SK-N-MC (cell line): ENCODE measurements at places on chromosomes 6 and 20.

DNA sequence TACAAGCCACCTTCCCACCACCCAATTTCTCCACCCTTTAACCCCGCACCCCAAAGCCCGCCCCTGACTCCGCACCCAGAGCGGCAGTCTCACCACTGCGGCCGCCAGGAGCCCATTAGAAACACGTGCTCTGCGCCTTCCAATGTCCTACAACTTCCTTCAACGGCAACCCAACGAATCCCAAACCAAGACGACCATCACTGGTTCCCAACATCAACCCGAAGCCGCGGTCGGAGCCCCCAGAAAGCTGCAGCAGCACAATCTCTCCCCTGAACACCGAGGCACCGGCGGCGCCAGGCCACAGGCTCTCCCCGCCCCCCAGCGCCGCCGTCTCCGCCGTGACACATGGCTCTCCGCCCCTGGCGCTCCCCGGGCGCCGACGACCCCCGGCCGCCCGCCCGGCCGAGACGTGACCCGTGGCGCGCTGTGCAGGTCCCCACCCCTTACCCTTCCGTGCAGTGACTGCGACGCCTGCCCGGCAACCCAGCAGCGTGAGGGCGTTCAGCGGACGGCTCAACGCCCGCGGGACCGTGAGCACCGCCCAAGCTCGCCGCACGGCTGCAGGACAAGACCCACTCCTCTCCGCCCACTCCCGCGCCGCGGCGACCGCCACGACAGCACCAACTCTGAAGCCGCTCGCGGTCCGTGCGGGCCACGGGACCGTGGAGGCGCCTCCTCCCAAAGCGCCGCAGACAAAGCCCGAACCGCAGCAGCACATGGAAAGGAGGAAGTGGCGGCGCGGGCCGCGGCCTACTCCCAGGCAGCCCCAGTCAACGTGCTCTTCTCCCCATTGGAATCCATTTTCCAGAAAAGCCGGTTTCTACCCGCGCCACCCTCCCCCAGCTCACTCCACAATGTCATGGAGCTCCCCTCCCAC, 551 bp downstream of the SYNCRIP start:
- no peak for DNase-seq

DNA sequence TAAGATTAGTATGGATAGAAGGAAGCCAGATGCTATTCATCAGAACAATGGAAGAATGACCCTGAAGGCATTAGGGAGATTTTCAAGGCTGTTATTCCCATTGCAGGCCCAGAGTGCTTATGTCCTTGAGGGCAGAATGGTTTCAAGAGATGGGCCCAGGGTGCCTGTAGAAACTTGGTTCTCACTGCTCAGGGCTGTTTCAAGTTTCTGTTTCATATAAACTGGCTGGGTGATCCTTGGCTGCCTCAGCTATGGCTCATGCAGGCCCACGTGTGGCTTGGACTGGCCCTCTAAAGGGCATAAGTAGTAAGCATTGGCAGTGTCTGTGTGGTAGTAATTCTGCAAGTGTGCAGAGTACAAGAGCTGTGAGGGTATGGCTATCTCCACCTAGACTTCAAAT, 540.9 kb upstream of the MAN1A1 start:
- no peak for DNase-seq

DNA sequence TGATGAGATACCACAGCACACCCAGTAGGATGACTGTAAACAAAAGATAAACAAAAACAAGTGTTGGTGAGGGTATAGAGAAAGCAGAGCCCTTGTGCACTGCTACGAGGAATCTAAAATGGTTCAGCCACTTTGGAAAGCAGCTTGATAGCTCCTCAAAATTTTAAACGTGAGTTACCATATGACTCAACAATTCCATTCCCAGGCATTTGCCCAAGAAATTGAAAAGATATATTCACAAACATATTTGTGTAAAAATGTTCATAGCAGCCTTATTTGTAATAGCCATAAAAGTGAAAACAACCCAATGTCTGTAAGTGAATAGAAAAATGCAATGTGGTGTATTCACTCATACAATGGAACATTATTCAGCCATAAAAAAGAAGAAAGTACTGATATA, 141.0 kb upstream of the BTBD3 start:
- DNase-seq: no peak

DNA sequence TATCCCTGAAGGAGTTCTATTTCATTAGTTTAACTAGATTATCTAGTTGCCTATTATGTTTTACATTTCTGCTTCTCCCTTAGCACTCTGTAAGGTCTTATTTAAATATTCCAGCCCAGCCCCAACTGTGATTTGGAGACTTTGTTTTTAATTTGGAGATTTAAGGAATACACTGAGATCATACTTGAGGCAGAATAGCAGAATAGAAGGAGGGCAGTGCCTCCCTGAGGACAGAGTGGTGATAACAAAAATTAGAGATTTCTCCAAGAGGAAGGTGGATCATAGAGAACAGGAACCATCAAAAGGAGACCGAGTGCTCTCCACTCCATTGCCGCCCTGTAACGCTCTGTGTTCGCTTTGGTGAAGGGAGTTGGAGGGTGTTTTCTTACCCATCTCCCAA, 14.8 kb upstream of the CD164 start:
- no peak for DNase-seq

- DNase-seq: no peak
Measured at GRCh38 chr6:161128680-161129196, 137.2 kb downstream of the MAP3K4 start.

DNA sequence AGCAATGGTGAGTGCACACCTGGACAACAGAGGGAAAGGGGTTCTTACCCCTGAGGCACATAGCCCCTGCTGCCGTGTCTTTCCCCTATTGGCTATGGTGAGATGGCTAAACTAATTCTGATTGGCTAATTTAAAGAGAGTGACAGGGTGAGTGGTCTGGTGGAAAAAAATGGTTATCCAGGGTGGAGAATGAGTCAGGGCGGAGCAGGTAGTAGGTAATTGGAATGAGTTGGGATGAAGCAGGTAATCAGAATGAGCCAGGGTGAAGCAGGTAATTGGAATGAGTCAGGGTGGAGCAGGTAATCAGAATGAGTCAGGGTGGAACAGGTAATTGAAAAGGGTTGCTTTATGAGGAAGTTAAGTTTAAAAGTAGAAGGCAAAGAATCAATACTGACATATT, 200.3 kb downstream of the EYA4 start:
- no peak for DNase-seq

DNA sequence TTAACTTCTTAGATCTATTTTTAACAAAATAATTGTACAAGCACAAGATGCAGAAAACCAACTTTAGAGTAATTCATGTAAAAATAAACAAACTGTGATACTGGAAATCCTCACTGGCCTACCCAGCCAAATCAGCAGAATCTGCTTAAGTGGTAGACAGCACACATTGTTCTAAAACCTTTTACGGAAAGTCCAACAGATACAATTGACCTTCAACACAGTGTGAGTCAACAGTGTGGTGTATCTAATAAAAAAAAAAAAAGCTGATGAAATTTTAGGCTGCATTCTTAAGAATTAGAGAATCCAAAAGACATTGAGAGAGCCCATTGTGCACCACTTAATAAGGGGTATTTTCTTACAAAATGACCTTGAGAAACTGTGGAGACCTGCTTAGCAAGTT, 174.5 kb downstream of the COL21A1 start:
- no peak for DNase-seq

GRCh38 chr6:217048-217659, 75.1 kb upstream of the DUSP22 start:
- no peak for DNase-seq

GRCh38 chr20:63176034-63176426, 39.9 kb downstream of the YTHDF1 start:
- DNase-seq: no peak

- no peak for DNase-seq
Measured at GRCh38 chr20:7858734-7859250, 81.5 kb downstream of the HAO1 start.

- no peak for DNase-seq
Measured at GRCh38 chr6:129801909-129802308, 59.2 kb downstream of the TMEM244 start.

- DNase-seq: no peak
Measured at GRCh38 chr20:20763650-20764049, 51.2 kb upstream of the RALGAPA2 start.

DNA sequence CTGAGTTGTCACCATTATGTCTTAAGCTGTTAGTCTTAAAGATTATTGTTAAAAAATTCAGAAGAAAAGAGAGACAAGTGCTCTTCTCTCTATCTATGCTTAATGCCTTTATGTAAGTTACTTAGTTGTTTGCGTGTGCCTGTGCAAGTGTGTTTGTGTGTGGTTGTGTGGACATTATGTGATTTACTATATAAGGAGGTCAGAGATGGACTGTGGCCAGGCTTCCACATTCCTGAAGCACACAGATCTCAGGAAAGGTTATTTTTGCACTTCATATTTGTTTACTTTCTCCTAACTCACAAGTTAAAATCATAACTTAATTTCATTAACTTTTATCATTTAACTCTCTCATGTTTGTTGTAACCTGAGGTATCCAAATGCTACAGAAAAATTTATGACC, 14.5 kb downstream of the ENPP4 start:
- DNase-seq: no peak

DNA sequence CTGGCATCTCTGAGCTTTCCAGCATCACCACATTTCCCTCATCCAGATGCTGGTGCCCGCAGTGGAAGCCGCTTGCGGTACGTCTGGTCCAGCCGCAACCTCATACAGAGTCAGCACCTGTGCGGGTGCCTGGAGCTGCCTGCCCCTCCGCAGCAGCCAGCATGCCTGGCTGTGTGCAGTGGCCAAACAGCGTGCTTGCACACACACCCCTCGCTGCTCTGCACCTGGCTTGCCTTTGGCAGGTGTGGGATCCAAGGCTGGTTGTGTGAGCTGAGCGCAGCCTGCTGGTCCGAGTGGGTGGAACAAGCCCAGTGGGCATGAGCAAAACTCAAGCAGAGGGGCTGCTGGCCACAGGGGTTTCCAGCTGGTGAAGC, 3.1 kb upstream of the HINT3 start:
- no peak for DNase-seq

DNA sequence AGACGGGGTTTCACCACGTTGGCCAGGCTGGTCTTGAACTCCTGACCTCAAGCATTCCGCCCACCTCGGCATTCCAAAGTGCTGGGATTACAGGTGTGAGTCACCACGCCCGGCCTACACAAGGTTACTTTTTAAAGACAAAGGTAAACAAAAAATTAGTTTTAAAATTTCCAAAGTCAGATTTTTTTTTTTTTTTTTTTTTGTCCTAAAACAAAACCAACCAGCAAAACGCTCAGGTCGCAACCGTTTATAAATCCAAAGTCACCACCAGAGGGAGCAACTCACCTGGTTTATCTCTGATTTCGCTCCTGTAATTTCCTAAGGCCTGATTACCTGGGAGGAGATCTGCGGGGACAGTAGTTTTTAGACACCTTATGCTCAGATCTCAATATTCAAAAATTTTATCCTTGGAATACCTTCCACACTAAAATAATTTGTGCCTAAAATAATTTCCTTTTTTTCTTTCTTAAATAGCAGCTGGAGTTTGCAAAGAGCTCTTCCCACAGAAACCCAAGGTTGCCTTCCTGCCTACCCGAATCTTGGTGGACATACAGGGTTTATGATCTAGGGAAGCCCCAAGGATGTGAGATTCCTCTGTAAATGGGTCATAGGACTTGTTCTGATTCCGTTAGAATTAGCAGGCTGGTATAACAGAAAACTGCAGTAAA, 19.8 kb upstream of the TREM1 start:
- DNase-seq: peak; percentile 51

DNA sequence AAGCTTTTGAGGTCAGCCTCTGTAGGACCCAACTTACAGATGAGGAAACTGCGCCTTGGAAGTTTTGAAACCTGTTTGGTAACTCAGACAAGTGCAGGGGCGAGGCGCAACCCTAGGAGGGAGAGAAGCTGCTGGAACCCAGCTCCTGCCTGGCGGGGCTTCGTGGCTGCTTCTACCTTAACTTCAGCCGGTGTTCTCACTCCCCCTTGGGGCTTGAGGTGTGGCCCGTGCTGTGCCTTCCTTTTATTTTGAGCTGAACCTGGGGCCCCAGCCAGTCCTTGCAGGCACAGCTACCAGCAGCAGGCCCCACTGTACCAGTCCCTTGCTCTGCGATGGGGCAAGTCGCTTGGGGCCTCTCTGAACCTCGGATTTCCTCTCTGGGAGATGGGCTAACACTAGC, 12.0 kb downstream of the RBM38 start:
- no peak for DNase-seq

GRCh38 chr20:63957004-63957689, 931 bp upstream of the UCKL1 start:
- no peak for DNase-seq

DNA sequence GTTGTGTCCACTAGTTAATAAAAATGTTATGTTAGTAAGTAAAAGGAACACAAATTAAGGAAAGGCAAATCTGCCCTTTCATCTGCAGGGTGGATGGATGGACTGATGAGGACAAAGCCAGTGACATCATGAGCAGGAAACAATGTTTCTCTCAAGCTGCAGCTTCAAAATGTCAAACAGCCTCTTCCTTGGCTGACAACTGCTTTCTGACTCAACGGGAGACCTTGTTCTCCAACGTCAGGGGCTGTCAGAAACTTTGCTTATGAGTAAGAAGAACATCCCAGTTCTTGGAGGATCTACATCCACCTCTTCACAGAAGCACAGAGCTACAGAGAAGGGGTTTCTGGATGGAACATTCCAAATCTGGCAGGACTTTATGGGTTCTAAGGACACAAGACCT, 6.0 kb downstream of the CST2 start:
- DNase-seq: no peak

DNA sequence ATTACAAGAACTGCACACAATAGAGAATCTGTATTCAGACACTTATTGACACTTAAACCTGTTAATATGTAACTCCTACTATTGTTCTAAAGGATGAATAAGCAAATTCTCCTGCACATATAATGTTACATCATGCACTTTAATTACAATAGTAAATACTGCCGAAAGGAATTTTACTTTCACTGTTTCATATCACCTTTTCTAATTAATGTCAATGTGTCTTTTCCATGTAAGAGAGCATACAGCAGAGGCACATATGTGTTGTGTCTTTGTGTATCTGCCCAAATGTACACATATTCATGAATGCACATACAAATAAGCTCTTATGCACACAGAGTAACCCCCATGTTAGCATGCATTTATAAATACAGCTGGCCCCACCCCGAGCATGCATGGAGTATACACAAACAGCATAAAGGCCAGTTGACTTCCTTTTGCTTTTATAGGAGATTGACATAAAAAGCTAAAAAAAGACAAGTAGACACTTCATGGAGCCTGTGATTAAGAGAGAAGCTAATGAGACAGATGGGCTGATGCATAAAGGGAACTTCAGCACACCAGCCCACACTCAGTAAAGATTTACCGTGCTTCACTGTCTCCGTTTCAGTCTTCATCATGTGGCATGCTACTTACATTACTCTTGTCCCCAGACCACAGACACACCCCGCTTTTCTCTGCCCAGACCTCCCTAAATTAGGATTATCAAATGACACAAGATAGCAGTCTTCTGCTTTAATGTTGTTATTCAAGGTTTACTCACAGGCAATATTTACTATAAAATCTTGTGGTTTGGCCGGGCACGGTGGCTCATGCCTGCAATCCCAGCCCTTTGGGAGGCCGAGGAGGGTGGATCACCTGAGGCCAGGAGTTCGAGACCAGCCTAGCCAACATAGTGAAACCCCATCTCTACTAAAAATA, 184.6 kb downstream of the ATXN1 start:
- DNase-seq: no peak

GRCh38 chr6:24460966-24461365, 28.4 kb downstream of the GPLD1 start:
- no peak for DNase-seq
